Naive B cell (primary cell): ENCODE measurements at places on chromosomes 1 and 21.

- DNase-seq: no peak
Measured at GRCh38 chr1:6330410-6330911, 63.1 kb downstream of the ACOT7 start.

- DNase-seq: no peak
Measured at GRCh38 chr21:31530364-31530763, 129.1 kb upstream of the SOD1 start.

- DNase-seq: no peak
Measured at GRCh38 chr21:43211760-43212115, 42.9 kb downstream of the CRYAA start.

GRCh38 chr1:94068999-94069918, 51.7 kb downstream of the ABCA4 start:
- no peak for DNase-seq

DNA sequence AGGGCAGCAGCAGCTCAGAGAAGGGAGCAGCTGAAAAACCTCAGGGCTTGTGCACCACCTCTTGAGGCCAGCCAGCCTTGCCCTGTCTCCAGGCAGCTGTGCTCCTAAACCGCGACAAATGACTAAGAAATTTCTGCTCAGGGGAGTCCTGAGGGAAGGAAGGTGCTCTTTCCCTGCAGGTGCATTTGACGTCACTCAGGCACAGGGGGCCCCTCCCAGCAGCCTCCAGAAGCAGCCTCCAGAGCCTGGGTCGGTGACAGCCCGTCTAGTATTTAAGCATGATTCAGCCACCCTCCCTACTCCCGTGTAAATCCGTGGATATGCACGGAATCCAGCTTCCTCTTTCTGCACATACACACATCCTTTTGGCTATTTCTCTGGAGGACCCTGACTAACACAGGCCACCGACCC, 560.5 kb downstream of the KIF26B start:
- no peak for DNase-seq

- no peak for DNase-seq
Measured at GRCh38 chr1:44808063-44808937, at the start of gene BTBD19. BTBD19 (plus strand) TSS chr1:44808523; CDS start chr1:44808821, 298 bp downstream.
